ENCODE measurements at places on chromosomes 7 and 10.
A peak's percentile ranks its signal among the peaks of the same experiment; 100 is the strongest.

DNA sequence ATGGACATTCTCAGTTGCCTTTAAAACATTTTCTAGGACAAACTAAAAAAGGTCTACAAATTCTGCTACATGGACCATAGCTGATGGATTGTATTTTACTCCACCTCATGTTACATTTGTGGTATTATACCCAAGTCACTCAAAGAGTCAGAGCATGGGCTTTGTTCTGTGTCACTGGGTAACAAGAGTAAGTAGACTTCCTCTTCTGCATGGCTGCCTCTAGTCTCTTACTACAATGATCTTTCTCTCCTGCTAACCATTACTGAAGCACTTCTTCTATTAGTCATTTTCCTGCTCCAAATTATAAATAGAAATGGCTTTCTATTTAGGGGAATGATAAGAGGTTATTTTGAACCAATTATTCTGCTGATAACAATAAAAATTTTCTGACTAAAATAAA, 727.4 kb upstream of the NRP1 start:
- no peak for DNase-seq

- DNase-seq, result no peak
These were observed 20.4 kb upstream of the ST8SIA6 start for GRCh38 chr10:17474595-17475323.

GRCh38 chr7:135147899-135148721, at the start of gene TMEM140:
TSS of gene TMEM140 (plus strand) at chr7:135148072. CDS start at chr7:135164442, 16,370 bp downstream.
- no peak for DNase-seq

- no peak for DNase-seq
These were observed 1.4 kb downstream of the SFXN2 start for GRCh38 chr10:102715880-102716279.

GRCh38 chr10:35387768-35388167, 51.5 kb downstream of the CCNY start:
- no peak for DNase-seq

- peak; percentile 31 for DNase-seq
These were observed 354.1 kb upstream of the SEMA3A start for GRCh38 chr7:84548366-84549365.

- no peak for DNase-seq
These were observed at the start of gene PLAC9 for GRCh38 chr10:80132299-80133139. TSS of gene PLAC9 (plus strand) at chr10:80132730. CDS start at chr10:80132763, 33 bp downstream.
